ENCODE measurements at places on chromosomes 6 and 20. TPM values are rescaled to one million over a fixed set of nuclear protein-coding genes. Genes with fewer than 3 reads are reported as not detected.

Gene RAD21L1
- not detected for total RNA-seq

DNA sequence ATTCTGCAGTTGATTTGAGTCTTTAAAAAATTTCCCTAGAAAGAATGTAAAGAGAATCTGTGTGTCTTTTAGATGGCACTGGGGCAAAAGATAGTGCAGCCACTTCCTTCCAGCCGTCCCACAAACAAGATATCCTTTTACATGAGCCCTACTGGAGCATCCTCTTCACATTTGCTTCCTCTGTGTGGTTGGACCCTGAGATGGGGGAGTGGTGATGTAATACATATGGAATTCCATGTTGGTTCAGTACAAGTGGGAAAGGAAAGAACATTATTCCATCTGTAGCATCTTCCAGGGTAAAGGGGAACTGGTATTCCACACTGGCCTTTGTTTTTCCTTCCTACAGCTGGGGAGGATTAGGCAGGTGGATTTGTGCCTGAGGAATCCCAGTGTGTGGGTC is 78.9 kb upstream of the ISM1 start:
- no peaks in the 10 kb centered on the region for H3K36me3 ChIP-seq
- H3K4me1 ChIP-seq, result peaks cover 11% of the 10 kb centered on the region
- H3K27ac ChIP-seq, result no peak overlapping the region

Gene KCNS1
- 0.08 TPM for total RNA-seq

GRCh38 chr6:79672631-79673111 is 41.5 kb downstream of the SH3BGRL2 start:
- H3K36me3 ChIP-seq, result peaks cover 2% of the 10 kb centered on the region
- peaks cover 19% of the 10 kb centered on the region for H3K4me1 ChIP-seq
- no peaks in the 10 kb centered on the region for H3K27me3 ChIP-seq
- H3K27ac ChIP-seq, result peak overlapping the region; percentile 87
- H3K4me3 ChIP-seq, result no peak overlapping the region

DNA sequence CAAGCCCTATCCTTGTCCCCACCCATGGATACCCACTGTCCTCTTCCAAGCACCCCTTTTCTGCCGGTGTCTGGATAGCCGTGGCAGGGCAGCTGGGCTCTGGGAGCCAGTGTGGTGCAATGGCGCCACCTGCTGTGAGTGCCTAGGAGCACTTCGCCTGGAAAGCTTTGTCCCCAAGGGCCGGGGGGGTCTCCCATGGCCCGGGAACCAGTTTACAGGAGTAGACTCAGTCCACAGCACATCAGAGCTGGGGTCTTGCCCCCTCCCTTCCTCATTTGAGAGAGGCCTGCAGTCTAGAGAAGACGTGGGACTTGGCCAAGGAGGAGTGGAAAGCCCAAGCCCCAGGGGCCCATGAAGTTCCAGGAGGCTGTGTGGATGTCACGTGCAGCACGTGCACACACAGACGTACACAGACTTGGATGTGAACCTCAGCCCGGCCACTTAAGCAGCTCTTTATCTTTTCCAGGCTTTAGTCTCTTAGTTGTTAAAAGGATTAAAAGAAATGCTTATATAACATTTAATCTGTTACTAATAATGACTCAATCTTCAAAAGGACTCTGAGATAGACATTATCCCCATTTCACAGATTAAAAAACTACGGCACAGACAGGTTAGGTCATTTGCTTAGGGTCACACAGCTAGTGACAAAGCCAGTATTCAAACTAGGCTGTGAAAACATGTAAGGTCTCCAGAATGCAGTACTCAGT is 40.9 kb upstream of the CDH22 start:
- DNase-seq, result peak; percentile 75
- H3K27me3 ChIP-seq, result no peaks in the 10 kb centered on the region
- peak overlapping the region; percentile 34 for H3K27ac ChIP-seq
- peaks cover 5% of the 10 kb centered on the region for H3K36me3 ChIP-seq
- H3K4me3 ChIP-seq, result no peak overlapping the region

DNA sequence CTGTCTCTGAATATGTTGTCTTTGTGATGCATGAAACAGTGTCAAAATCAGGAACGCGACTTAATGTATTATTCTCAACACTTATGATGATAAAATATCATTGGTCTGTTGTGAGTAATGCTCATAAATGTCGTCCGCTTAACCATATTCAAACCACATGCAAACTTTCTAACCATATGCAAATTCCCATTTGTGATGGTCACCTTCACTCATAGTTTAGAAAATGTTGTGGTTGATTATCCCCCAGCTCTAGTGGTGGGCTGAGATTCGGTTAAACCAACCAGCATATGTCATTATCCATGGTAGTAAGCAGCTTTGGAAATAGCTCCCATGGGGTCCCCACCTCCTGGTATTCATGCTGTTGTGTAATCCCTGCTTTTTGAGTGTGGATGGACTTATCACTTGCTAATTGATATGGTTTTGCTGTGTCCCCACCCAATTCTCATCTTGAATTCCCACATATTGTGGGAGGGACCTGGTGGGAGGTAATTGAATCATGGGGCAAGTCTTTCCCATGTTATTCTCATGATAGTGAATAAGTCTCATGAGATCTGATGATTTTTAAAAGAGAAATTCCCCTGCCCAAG is 360.0 kb upstream of the TSHZ2 start:
- H3K27ac ChIP-seq, result no peak overlapping the region
- H3K4me3 ChIP-seq, result no peak overlapping the region
- peaks cover 7% of the 10 kb centered on the region for H3K27me3 ChIP-seq
- no peaks in the 10 kb centered on the region for H3K4me1 ChIP-seq
- H3K36me3 ChIP-seq, result no peaks in the 10 kb centered on the region
- no peak for DNase-seq

- DNase-seq, result no peak
- H3K4me1 ChIP-seq, result peaks cover 42% of the 10 kb centered on the region
- peaks cover 4% of the 10 kb centered on the region for H3K27me3 ChIP-seq
Measured at GRCh38 chr20:19453862-19454261, 241.4 kb downstream of the SLC24A3 start.

Gene TFAP2A
- total RNA-seq, result not detected

- no peak for DNase-seq
- peaks cover 20% of the 10 kb centered on the region for H3K27me3 ChIP-seq
- H3K4me1 ChIP-seq, result no peaks in the 10 kb centered on the region
- H3K27ac ChIP-seq, result no peak overlapping the region
Measured at GRCh38 chr6:79833964-79834284, 113.4 kb downstream of the ELOVL4 start.

Gene METTL24
- total RNA-seq, result 1.4 TPM

DNA sequence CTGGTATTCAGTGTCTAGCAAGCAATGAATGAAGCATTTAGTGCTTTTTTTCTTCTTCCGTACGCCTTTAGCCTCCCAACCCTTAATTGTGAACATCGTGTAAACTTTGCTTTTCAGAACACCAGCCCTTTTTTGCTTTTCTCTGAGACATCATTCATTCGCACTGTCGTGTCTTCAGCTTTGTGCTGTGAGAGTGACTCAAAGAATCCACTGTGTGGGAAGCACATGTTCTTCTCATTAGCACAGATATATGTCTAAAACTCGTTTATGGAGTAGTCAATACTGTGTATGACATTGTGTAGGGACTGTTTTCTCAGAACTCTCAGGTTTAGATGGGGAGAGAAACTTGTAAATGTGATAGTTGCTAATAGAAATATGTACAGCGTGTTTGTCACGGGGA is 279.1 kb downstream of the FARS2 start:
- H3K4me3 ChIP-seq, result no peak overlapping the region
- DNase-seq, result no peak
- H3K4me1 ChIP-seq, result peaks cover 7% of the 10 kb centered on the region
- no peak overlapping the region for H3K27ac ChIP-seq
- H3K27me3 ChIP-seq, result no peaks in the 10 kb centered on the region

Gene HLA-DQB1
- 19.0 TPM for total RNA-seq

- H3K27me3 ChIP-seq, result peaks cover 2% of the 10 kb centered on the region
- peak overlapping the region; percentile 94 for H3K4me3 ChIP-seq
- H3K27ac ChIP-seq, result peak overlapping the region; percentile 89
- DNase-seq, result no peak
- peaks cover 38% of the 10 kb centered on the region for H3K4me1 ChIP-seq
Measured at GRCh38 chr20:48921883-48922820, 641 bp downstream of the ARFGEF2 start.

DNA sequence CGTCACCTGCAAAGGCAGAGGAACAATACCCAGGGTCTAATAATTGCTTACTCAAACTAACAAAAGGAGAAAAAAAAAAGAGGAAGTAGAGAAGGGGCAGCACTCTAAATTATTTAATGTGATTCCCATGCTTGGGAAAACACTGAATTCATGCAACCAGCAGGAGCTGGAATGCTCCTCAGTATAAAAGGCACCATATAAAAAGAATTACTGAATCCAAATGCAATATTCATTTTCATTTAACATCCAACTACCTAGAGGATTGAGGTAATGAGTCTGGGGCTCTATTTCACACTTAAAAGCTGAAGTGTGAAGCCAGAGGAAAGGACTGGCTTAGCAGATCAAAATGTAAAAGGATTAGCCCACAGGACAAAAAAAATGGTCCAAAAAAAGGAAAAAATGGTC is 8.7 kb downstream of the B4GALT5 start:
- no peak overlapping the region for H3K4me3 ChIP-seq
- H3K36me3 ChIP-seq, result peaks cover 1% of the 10 kb centered on the region
- no peak overlapping the region for H3K27ac ChIP-seq
- peaks cover 18% of the 10 kb centered on the region for H3K4me1 ChIP-seq
- no peaks in the 10 kb centered on the region for H3K27me3 ChIP-seq

Gene SLC2A10
- not detected for total RNA-seq

- peaks cover 27% of the 10 kb centered on the region for H3K36me3 ChIP-seq
- no peak overlapping the region for H3K4me3 ChIP-seq
- peaks cover 66% of the 10 kb centered on the region for H3K4me1 ChIP-seq
- H3K27me3 ChIP-seq, result no peaks in the 10 kb centered on the region
- no peak for DNase-seq
Measured at GRCh38 chr6:90212274-90212673, 84.4 kb downstream of the BACH2 start.

DNA sequence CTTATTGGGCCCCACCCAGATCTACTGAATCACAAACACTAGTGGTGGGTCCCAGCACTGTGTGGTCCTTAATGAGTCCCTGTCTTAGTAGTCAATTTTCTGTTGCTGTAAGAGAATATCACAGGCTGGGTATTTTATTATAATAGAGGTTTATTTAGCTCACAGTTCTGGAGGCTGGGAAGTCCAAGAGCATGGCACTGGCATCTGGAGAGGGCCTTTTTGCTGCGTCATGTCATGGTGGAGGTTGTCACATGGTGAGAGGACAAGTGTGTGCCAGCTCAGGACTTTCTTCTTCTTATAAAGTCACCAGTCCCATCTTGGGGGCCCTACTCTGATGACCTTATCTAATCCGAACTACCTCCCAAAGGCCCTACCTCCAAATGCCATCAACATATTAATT is 105.0 kb downstream of the PPP1R14C start:
- DNase-seq, result no peak
- no peaks in the 10 kb centered on the region for H3K36me3 ChIP-seq
- H3K27ac ChIP-seq, result no peak overlapping the region
- H3K4me3 ChIP-seq, result no peak overlapping the region

DNA sequence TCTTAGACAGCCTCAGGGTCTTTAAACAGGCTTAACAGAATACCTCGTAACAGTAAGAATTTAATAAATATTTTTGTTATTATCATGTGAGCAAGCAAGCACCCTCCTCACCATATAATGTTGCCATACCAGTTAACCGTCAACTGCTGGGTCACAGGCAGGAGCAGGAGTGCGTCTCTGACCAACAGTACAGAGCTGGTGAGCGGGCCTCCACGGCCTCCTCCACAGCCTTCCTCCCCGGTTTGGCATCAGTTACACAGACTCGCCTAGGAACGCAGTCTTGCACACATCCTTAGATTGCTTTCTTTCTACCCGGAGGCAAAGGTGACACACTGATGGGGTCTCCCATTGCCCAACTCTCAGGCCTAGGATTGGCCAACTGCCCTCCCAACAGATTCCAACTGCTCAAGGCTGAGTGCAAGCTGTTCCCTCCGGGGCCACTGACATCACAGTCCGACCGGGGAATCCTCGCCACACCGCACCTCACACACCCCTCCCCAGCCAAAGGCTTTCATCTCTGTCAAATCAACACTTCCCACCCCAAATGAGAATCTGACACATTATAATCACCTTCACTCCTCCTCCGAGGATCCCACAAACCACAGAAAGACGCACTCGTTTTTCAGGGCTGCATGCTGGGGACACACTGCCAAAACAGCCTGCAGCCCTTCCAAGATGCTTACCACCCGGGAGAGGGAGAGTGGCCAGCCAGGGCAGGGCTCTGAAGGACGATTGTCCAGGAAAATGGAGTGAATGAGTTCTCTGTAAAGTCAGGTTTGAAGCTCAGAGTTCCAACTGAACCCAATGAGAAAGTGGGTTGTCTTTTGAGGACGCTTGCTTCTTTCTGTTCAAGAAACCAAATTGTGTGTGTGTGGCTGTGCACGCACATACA is 63.2 kb downstream of the PDE10A start:
- no peak for DNase-seq
- no peak overlapping the region for H3K4me3 ChIP-seq
- H3K36me3 ChIP-seq, result no peaks in the 10 kb centered on the region
- H3K4me1 ChIP-seq, result no peaks in the 10 kb centered on the region

- H3K27me3 ChIP-seq, result peaks cover 2% of the 10 kb centered on the region
- no peak overlapping the region for H3K27ac ChIP-seq
- no peaks in the 10 kb centered on the region for H3K4me1 ChIP-seq
Measured at GRCh38 chr6:82842721-82843120, 222.9 kb downstream of the UBE3D start.

GRCh38 chr6:125149256-125150144 is 4.1 kb upstream of the TPD52L1 start:
- peaks cover 24% of the 10 kb centered on the region for H3K27me3 ChIP-seq
- DNase-seq, result no peak
- H3K36me3 ChIP-seq, result no peaks in the 10 kb centered on the region
- H3K4me1 ChIP-seq, result peaks cover under 1% of the 10 kb centered on the region
- H3K4me3 ChIP-seq, result no peak overlapping the region

DNA sequence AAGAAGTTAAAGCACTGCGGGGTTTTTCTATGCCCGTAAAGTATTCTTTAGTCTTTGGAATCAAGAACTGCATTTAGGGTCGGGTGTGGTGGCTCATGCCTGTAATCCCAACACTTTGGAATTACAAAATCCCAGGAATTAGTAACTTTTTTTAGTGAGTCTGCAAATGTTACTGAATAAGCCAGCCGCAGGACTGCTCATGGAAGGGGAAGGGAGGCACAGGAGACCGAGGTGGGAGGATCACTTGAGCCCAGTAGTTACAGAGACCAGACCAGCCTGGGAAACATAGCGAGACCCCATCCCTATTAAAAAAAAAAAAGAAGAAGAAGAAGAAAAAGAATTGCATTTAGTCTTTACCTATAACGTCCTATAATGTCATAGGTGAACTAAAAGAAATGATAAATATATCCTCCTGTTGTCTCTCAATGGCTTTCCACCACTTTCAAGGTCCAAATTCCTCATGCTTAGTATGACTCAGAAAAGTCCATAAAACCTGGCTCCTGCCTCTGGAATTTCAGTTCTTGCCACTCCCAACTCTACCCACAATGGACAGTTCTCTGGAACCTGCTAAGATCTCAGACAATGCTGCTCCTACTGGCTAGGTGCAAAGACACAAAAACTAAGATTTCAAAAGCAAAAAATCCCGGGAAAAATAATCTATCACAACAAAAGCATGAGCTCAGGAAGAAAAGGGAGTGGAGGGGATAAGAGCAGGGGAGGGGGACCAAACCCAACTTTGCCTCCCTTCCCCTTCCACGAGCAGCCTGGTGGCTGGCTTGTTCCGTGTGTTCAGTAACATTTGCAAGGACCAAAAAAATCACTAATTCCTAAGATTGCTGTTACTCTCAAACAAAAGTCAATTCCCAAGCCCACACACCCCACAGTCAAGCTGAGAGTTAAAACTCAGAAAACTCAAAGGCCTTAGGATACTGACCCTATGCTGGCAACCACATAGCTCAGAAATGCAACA is 39.0 kb downstream of the B4GALT5 start:
- no peak for DNase-seq
- H3K4me1 ChIP-seq, result peaks cover 53% of the 10 kb centered on the region

Measured in activated naive CD8-positive, alpha-beta T cell treated with anti-CD3 and anti-CD28 coated beads, Interleukin-2, amount 10 ng/mL, durations not matched to agents 7 days and 5 days (primary cell).